ENCODE measurements at places on chromosomes 4 and X. TPM values are rescaled to one million over a fixed set of nuclear protein-coding genes. Genes with fewer than 3 reads are reported as not detected.

The ADAM29 gene
- total RNA-seq, result not detected

The TEX13C gene
- not detected for total RNA-seq

The FRG2 gene
- total RNA-seq, result not detected

The DCAF4L1 gene
- total RNA-seq, result 0.21 TPM

The ASB12 gene
- not detected for total RNA-seq

The TLR3 gene
- total RNA-seq, result 0.70 TPM

The GAGE12F gene
- total RNA-seq, result not detected

The FAM13A gene
- 4.5 TPM for total RNA-seq

The ARX gene
- not detected for total RNA-seq

The PDLIM3 gene
- total RNA-seq, result not detected

The SMPX gene
- total RNA-seq, result not detected

DNA sequence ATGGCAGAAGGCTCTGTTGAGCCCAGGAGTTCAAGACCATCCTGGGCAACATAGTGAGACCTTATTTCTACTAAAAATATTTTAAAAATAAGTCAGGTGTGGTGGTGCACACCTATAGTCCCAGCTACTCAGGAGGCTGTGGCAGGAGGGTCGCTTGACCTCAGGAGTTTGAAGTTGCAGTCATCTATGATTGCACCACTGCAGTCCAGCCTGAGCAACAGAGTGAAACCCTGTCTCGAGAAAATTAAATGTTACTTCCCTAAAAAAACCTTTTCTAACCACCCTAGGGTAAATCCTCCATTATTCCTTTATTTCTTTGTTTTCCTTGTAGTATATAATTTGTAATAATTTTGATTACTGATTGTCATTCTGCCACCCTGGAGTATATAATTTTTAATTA lies 7.9 kb downstream of the FAM200B start:
- H3K27ac ChIP-seq, result no peak overlapping the region
- H3K4me3 ChIP-seq, result no peak overlapping the region
- peaks cover 2% of the 10 kb centered on the region for H3K27me3 ChIP-seq
- no peak for DNase-seq
- H3K4me1 ChIP-seq, result no peaks in the 10 kb centered on the region

- DNase-seq, result no peak
Observed at GRCh38 chr4:182625193-182625592, 292.0 kb downstream of the DCTD start.

- no peaks in the 10 kb centered on the region for H3K4me1 ChIP-seq
- DNase-seq, result no peak
- no peaks in the 10 kb centered on the region for H3K36me3 ChIP-seq
- no peak overlapping the region for H3K27ac ChIP-seq
- no peak overlapping the region for H3K4me3 ChIP-seq
Observed at GRCh38 chr4:169988252-169988651, 37.9 kb downstream of the MFAP3L start.

GRCh38 chr4:3774253-3774883 lies 8.2 kb downstream of the ADRA2C start:
- H3K27me3 ChIP-seq, result no peaks in the 10 kb centered on the region
- no peaks in the 10 kb centered on the region for H3K4me1 ChIP-seq
- H3K4me3 ChIP-seq, result no peak overlapping the region
- DNase-seq, result no peak
- H3K27ac ChIP-seq, result no peak overlapping the region
- no peaks in the 10 kb centered on the region for H3K36me3 ChIP-seq

DNA sequence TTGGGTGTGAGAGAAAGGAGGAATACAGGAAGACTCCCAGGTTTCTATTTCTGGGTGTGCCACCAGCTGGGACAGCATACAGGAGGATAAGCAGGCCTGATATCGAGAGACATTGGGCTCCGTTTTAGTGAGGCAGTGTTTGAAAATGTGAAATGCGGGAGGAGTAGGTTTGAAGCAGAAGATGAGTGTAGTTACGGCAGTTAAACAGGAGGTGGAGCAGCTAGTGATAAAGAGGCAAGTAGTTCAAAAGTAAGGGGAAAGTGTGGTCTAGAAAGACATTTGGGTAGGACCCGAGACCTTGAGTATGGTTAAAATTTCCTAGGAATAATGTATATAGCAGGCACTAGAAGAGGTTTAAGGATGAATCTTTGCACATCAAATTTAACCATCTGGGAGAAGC lies 42.4 kb downstream of the DCUN1D4 start:
- H3K36me3 ChIP-seq, result peaks cover 23% of the 10 kb centered on the region
- H3K4me3 ChIP-seq, result no peak overlapping the region
- DNase-seq, result peak; percentile 24
- H3K27me3 ChIP-seq, result no peaks in the 10 kb centered on the region
- H3K27ac ChIP-seq, result no peak overlapping the region
- H3K4me1 ChIP-seq, result peaks cover 6% of the 10 kb centered on the region

DNA sequence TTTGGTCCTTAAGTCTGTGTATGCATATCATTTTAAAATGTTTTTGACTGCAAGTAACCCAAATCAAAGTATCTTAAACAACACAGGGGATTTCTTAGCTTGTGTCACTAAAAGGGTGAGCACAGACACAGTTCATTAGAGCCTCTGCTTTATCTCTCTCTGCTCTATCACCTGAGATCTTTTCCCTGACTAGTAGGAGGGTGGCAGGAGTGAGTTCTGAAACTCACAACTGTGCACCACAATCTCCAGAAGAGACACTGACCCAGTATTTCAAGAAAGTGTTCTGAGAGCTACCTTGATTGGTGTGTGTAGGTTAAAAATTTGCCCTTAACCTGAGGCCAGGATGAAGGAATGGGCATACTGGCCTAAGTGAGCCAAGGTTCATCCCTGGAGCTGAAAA lies 24.8 kb downstream of the CCSER1 start:
- no peaks in the 10 kb centered on the region for H3K27me3 ChIP-seq
- DNase-seq, result no peak
- no peaks in the 10 kb centered on the region for H3K4me1 ChIP-seq
- H3K27ac ChIP-seq, result no peak overlapping the region
- no peak overlapping the region for H3K4me3 ChIP-seq

- DNase-seq, result no peak
- no peak overlapping the region for H3K4me3 ChIP-seq
- H3K4me1 ChIP-seq, result no peaks in the 10 kb centered on the region
- H3K27me3 ChIP-seq, result no peaks in the 10 kb centered on the region
- H3K36me3 ChIP-seq, result no peaks in the 10 kb centered on the region
Observed at GRCh38 chr4:133647206-133647605, 498.1 kb downstream of the PCDH10 start.

DNA sequence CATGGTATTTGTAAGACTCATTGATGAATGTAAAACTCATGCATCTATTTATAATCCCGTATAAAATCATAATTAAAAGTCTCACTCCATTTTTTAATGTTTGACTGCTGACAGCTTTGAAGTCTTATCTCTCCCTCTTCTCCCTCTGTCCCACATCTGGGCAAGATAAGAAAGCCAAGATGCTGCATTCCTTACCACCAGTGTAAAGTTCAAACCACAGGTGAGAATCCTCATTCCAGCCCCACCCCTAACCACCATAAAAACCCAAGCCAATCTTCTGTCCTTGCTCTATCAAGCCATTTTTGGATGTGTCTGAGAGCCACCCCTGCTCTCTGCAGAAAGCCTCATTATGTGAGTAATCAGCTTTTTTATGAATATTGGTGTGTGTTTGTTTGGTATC lies 59.3 kb upstream of the MAGED1 start:
- no peak overlapping the region for H3K27ac ChIP-seq
- H3K36me3 ChIP-seq, result peaks cover 12% of the 10 kb centered on the region
- H3K27me3 ChIP-seq, result no peaks in the 10 kb centered on the region
- H3K4me3 ChIP-seq, result no peak overlapping the region

DNA sequence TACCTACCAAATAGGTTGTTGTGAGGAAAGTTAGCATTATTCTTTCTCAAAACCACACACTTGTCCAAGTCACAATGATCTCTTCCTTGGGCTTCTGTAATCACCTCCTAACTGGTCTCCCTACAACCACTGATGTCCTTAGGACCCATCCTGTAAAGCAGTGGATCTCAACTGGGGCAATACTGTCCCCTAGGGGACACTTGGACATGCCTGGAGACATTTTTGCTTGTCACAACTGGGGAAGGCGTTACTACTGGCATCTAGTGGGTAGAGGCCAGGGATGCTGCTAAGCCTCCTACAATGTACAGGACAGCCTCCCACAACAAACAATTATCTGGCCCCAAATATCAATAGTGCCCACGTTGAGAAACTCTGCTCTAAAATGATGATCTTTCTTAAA lies 118.7 kb upstream of the AP1S2 start:
- H3K4me3 ChIP-seq, result no peak overlapping the region
- H3K27ac ChIP-seq, result no peak overlapping the region
- no peaks in the 10 kb centered on the region for H3K36me3 ChIP-seq
- DNase-seq, result peak; percentile 21

- DNase-seq, result no peak
- no peaks in the 10 kb centered on the region for H3K27me3 ChIP-seq
- H3K4me1 ChIP-seq, result no peaks in the 10 kb centered on the region
- no peak overlapping the region for H3K27ac ChIP-seq
- H3K36me3 ChIP-seq, result no peaks in the 10 kb centered on the region
Observed at GRCh38 chr4:69744157-69744478, 16.3 kb downstream of the SULT1B1 start.

DNA sequence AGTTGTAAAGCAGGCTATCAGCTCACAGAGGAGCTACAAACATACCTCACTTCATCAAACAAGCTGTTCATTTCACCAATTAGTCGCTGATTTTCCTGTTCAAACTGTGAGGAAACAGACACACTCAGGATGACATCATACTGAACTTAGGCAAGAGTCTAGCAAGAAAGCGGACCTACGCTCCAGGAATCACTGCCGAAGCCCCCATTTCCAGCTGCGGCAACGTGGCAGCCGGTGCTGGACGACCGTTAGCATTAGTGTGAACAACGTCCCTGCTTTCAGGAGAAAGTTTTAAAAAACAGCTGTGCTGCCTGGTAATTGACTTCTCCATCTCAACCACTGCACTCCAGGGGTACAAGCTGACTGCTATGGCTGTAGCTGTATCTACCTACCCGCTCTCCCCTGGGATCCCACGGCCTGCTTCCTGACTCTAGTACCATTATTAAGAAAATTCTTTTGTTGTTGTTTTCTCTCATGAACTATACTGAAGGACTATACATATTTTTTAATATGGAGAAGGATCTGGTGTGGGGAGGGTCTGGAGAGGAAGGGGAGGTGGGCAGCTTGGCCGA lies 38.3 kb downstream of the NSG1 start:
- no peak for DNase-seq
- H3K27me3 ChIP-seq, result no peaks in the 10 kb centered on the region
- H3K36me3 ChIP-seq, result peaks cover 2% of the 10 kb centered on the region
- no peak overlapping the region for H3K27ac ChIP-seq

GRCh38 chr4:69858690-69859089 lies 1.3 kb downstream of the SULT1E1 start:
- no peak for DNase-seq
- H3K4me3 ChIP-seq, result no peak overlapping the region
- no peaks in the 10 kb centered on the region for H3K36me3 ChIP-seq
- H3K27me3 ChIP-seq, result no peaks in the 10 kb centered on the region
- no peak overlapping the region for H3K27ac ChIP-seq

- no peak overlapping the region for H3K4me3 ChIP-seq
- peaks cover 29% of the 10 kb centered on the region for H3K4me1 ChIP-seq
- peak; percentile 75 for DNase-seq
- H3K27ac ChIP-seq, result no peak overlapping the region
- H3K36me3 ChIP-seq, result peaks cover 23% of the 10 kb centered on the region
- H3K27me3 ChIP-seq, result no peaks in the 10 kb centered on the region
Observed at GRCh38 chrX:107718156-107718621, 57.4 kb downstream of the TSC22D3 start.
